Stimulated activated CD8-positive, alpha-beta memory T cell treated with anti-CD3 and anti-CD28 coated beads, Interleukin-15, amount 100 ng/mL, for 1 hour (primary cell): ENCODE measurements at places on chromosomes 5 and 9.

DNA sequence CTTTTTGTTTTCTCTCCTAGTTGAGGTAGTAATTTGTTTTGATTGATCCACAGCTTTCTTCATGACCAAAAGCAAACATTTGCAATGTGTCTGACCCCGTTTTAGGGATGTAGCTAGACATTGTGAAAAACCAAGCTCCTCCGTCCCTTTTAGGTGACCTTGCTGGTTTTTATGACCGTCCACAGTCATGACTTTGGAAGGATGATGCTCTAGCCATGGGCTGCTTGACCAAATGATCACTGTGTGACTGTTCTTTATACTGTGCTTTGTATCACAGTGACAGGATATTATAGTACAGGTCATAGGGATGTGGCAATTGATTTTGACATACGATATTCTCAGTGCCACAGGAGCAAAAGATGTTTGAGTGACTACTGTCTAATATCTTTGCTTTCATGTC, 54.4 kb downstream of the KCNN2 start:
- DNase-seq = no peak

GRCh38 chr9:20464242-20464641, 158.1 kb downstream of the MLLT3 start:
- DNase-seq = no peak

- DNase-seq = no peak
Measured at GRCh38 chr5:171386861-171387344, 746 bp upstream of the NPM1 start.

- DNase-seq = no peak
Measured at GRCh38 chr5:112709416-112709815, 28.3 kb upstream of the APC start.

DNA sequence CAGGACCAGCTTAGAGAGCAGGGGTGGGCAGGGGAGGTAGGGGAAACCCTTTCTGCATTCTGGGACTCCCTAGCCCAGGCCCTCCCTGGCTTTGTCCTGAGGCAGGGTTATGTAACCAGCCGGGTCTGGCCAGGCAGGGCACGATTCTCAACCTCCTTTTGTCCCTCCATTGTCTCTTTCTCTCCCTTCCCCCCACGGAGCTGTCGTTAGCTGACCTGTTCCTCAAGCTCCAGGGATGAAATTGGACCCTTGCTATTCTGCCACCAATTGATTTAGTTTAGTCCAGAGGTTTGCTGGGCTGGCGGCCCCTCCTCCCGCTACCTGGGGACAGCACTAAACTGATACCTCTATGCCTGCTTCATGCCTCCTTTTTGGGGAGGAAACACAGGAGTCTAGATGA, 9.4 kb upstream of the NDST1 start:
- DNase-seq = no peak

- DNase-seq = no peak
Measured at GRCh38 chr5:56814361-56814962, 887 bp upstream of the MAP3K1 start.

GRCh38 chr9:34589636-34590380, at the start of gene CNTFR:
CNTFR (minus strand) TSS chr9:34589724; CDS start chr9:34568981, 20,743 bp downstream.
- no peak for DNase-seq

- no peak for DNase-seq
Measured at GRCh38 chr5:170638051-170638450, 134.2 kb downstream of the KCNIP1 start.

- DNase-seq = no peak
Measured at GRCh38 chr5:151459680-151460324, 12.4 kb downstream of the SLC36A1 start.

DNA sequence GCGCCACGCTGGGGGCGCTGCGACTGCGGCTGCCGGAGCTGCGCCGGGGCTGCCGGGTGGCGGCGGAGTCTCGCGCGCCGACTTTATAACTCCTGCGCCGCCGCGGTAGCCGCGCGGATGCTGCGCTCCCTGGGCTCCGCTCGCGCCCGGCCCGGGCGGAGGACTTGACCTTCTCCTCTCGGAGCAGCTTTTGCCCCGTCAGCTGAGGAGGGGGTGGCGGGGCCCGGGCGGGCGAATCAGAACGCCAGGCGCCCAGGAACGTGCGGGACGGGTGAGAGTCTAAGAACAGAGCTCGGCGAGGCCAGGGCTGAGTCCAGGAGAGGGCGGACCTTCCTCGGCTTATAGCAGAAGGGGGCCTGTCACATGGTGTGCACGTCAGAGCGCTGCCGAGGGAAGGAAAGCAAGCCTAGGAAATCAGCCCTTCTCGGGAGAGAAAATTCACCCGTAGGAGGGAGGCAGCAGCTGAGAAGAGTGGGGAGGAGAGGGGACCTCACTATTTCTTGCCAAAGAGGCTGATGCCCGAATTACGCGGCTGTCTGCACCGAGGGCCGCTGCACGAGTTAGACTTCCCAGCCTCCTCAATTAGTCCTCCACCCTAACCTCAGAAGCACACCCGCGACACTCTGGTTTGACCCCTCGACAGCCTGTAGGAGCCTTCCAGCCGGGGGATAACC, at the start of gene FOXD1:
FOXD1 (minus strand) TSS at position 315 of the 674 bp plus-strand sequence. CDS start 415 bp downstream, outside the sequence.
- DNase-seq = no peak

DNA sequence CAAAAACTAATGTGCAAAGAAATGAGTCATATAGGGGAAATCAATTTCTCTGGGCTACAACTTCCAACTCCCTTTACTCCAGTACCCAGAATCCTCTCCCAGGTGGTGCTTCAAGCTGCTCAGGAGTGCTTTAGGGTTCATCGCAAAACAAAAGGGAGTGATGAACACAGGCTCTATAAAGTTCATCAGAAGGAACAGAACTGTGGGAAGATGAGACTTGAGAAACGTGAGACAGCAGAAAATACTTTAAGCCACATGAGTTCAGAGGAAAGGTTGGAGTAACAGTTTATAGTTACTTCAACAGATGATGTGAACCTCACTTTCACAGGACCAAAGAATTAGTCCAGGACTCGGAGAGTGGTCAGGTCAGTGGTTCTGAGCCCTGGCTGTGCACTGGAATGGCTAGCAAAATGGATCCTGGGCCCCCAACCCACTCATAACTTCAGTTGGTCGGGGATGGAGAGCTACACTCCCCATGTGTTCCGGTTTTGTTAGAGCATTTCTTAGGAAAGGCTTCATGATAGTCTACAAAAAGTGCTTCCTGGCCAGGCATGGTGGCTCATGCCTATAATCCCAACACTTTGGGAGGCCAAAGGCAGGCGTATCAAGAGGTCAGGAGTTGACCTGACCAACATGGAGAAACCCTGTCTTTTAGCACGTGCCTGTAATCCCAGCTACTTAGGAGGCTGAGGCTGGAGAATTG, 4.3 kb downstream of the RPL12 start:
- no peak for DNase-seq

DNA sequence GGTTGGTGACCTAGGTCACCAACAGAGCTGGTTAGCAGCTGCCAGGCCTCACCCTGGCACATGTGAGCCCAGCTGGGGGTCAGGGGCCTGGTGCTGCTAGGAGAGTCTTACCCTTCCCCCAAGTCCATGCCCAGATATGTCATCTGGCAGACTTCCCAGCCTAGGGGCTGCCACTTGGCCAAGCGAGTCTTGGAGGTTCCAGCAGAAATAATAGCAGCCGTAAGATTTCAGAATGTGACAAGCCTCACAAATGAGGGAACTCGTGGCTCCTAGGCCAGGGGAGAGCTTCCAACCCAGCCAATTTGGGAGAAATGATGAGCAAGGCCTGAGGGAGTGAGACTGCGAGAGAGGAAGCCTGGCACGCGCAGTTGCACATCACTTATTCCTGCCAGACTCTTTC, 11.1 kb downstream of the URM1 start:
- no peak for DNase-seq

DNA sequence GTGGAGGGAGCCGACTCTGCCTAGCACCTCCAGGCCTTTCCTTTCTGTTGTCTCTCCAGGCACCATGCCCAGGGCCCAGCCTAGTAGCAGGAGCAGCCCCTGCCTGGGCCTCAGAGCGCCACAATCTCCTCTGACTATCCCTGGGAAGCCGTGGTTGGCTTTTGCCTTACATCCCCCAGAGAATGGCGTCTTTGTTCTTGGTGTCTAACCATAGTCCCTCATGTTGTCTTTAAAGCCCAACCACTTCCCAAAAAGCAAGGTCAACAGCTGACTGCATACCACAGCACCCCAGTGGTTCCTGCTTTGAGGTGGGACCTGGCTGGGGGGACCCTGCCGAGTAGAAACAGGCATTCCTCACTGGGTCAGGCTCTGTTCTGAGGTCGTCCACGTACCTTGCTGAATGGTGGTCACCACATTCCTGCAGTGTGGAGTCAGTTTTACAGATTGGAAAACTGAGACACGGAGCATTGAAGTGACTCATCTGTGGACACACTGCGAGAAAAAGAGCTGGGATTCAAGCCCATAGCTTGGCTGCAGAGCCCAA, 13.7 kb upstream of the CERCAM start:
- DNase-seq = no peak

GRCh38 chr9:115952430-115953292, 200.9 kb upstream of the PAPPA start:
- DNase-seq = no peak

GRCh38 chr9:68644831-68645230, 60.2 kb upstream of the PIP5K1B start:
- no peak for DNase-seq

DNA sequence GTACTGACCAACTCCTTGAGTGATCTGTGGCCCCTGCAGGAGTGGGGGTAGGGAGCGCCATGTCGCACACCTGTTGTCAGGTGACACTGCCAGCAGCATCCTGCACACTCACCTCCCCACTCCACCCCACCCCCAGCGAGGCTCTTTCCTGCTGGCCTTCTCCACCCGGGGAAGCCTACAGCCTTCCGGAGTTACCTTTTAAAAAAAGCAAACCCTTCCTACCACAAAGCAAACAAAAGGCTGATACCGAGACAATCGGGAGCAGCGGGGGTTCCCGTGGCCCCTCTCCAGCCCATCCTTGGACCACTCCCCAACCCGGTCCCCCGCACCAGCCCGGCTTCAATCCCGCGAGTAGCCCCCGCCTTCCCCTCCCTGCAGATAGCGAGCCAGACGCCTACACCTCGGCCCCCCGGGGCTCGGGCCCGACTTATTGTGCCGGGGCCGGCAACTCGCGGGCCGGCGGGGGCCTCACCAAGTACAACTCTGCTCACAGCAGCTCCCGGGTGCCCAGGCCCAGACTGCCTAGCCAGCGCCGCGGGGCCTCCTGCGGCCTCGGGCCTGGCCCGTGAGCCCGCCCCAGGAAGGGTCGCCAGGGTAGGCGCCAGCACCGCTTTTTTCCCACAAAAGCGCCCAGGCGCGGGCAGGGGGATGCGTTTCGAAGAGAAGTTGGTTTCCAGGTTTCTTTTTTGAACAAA, 724 bp downstream of the MACROH2A1 start:
- no peak for DNase-seq

- no peak for DNase-seq
Measured at GRCh38 chr9:83405759-83406158, 132.4 kb downstream of the FRMD3 start.

- DNase-seq = no peak
Measured at GRCh38 chr5:77545285-77545684, 53.2 kb upstream of the WDR41 start.

- DNase-seq = no peak
Measured at GRCh38 chr5:60843386-60843935, 608 bp downstream of the ELOVL7 start.

- DNase-seq = no peak
Measured at GRCh38 chr5:107469064-107469463, 201.7 kb downstream of the EFNA5 start.

- no peak for DNase-seq
Measured at GRCh38 chr9:38707885-38708637, 11.9 kb downstream of the FAM240B start.

DNA sequence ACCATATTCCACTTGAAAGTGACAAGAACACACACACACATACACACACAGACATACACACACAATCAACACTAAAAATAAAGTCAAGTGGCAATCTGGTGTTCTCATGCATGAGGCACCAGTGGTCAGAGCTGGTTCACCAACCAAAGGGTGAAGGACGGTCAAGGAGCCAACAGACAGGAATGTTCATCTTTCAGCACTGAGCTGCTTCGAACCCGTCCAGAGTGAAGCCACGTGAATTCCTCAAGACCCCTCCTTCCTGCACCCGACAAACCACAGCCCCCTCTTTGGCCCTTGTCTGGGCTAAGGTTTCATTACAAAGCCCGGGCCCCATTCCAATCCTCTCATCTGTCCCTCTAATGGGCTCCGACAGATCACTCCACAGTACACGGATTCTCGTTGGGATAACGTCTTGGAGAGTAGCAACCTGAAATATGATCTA, 84.5 kb upstream of the SMIM23 start:
- DNase-seq = no peak

- DNase-seq = no peak
Measured at GRCh38 chr5:170307575-170308465, 10.2 kb upstream of the LCP2 start.

- no peak for DNase-seq
Measured at GRCh38 chr5:100708645-100709171, 173.5 kb downstream of the FAM174A start.

DNA sequence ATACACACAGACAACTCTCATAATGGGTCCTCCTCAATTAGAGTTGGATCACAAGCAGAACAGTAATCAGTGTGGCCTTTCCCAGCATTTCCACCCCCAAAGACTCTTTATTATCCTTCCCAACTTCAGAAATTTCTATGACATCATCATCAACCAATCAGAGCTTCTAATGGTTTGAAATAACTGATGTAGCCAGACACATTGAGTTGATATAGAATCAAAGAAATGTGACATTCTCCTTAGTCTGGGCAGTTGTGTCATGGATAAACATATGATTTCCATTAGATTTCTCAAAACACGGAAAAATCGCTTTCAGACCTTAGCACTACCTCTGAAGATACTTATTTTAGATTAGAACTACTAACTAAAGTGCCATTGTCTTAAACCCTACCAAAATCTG, 75.7 kb upstream of the NFIB start:
- DNase-seq = no peak

GRCh38 chr5:92852219-92852618, 728.8 kb downstream of the NR2F1-AS1 start:
- no peak for DNase-seq

GRCh38 chr9:117779760-117780159, 75.6 kb downstream of the TLR4 start:
- no peak for DNase-seq

GRCh38 chr9:108049026-108049607, 559.5 kb upstream of the KLF4 start:
- DNase-seq = no peak

DNA sequence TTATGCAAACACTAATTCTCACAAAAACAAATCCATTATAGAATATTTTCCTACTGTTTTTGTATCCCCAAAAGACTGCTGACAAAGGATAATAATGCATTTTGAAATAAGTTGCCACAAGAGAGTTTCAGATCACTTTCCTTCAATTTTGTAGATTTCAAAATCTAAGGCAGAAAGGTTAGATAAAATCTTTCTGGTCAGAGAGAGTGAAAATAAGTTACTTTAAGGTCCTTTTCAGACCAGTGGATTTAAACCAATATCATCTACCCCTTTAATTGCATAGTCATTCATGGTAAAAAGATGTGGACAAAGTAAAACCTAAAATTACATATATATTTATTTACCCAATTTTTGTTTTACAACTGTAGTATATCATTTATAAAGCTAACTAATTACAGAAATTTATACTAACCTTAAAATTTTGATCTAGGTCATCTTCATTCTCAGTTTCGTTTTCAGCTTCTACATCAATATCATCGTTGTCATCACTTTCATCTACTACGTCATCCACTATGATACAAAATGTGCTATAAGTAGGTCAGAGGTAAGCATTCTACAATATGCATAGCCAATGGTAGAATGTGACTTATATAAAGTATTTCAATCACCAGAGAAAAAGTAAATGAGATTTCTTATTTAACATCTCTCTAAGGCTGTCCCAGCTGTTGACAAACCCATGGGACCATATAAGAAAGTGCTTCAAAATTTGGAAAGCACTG, 95.7 kb downstream of the AGTPBP1 start:
- DNase-seq = no peak
